Activated CD4-positive, alpha-beta T cell treated with anti-CD3 and anti-CD28 coated beads, Interleukin-2, amount 50 U/mL, for 24 hours (primary cell): ENCODE measurements at places on chromosomes 12 and 14.

DNA sequence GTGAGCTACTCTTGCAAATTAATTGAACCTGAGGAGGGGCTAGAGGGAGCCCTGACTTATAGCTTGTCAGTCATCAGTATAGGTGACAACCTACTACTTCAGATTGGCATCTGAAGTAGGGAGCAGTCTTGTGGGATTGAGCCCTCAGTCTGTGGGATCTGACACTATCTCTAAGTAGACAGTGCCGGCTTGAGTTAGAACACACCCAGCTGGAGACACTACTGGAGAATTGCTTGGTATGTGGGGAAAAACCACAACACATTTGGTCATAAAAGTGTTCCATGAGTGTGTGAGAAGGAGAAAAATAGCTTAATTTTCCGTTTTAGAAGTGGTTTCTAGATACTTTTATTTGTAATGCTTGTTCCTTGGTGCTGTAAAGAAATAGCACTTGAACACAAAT is 30.5 kb upstream of the DDHD1 start:
- no peak for DNase-seq

- no peak for DNase-seq
Observed at GRCh38 chr14:32054536-32054935, 22.6 kb upstream of the ARHGAP5 start.

- no peak for DNase-seq
Observed at GRCh38 chr14:101491841-101492240, 69.5 kb upstream of the DIO3 start.

- no peak for DNase-seq
Observed at GRCh38 chr12:94114166-94114565, 34.2 kb upstream of the PLXNC1 start.

- DNase-seq: no peak
Observed at GRCh38 chr12:100372853-100373640, 16.2 kb downstream of the SLC17A8 start.

DNA sequence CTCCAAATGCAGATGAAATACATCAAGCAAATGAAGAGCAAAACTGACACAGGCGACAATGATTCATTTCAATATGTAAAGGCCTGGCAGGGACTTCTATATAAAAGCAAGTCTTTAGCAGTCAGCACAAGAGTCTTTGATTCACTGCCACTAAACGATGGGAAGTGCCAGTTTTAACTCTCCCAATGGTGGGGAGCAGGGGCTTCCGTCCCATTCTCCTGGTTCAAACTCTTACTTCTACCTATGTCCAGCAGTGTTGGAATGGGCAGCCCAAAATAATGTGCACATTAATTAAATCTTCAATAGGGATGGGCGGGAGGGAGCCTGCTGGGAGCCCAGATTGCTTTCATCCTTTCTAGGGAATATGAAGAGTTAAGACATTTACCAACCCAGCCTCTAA is 97.5 kb upstream of the MDM1 start:
- no peak for DNase-seq

- DNase-seq: no peak
Observed at GRCh38 chr12:126419131-126419530, 1353.9 kb downstream of the AACS start.

DNA sequence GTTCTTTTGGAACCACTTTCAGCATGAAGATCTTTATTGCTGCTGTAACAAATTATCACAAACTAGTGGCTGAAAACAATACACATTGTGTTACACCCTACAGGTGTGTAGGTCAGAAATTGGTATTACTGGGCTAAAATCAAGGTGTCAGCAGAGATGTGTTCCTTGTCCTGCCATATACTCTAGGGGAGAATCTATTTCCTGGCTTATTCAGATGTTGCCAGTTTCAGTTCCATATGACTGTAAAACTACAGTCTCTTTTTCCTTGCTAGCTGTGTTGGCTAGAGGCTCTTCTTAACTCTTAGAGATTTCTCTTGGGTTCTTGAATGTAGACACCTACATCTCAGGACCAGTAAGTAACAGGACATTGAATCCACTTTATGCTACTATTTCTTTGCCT is 215.6 kb upstream of the PPFIA2 start:
- DNase-seq: no peak

DNA sequence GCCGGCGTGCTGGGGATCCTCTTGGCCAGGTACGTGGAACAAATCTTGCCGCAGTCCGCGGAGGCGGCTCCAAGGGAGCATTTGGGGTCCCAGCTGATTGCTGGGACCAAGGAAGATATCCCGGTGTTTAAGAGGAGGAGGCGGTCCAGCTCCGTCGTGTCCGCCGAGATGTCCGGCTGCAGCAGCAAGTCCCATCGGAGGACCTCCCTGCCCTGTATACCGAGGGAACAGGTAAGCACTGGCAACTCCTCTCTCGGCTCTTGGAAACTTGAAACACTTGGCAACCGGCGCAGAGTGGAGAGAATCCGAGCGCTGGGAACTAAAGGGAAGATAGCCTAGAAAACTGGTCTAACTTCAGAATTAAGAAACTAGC is 1.7 kb downstream of the PDE3A start:
- no peak for DNase-seq

DNA sequence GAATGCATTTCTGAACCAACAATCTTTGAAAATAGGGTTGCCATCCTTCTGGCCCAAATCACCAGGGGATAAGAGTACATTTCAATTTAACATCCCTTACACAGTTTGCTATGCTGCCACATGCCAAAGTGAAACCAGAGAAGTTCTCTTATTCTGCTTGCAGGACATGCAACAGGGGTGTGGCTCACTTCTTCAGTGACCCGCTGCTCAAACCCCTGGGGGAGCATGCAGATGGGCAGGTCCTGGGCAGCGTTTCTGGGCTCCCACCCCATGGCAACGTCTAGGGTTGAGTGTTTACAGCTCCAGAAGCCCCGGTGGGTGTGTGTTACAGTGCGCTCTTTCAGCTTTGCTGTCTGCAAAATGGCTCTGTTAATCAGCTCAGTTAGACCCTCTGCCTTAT is 1306.3 kb upstream of the TMEM132C start:
- DNase-seq: no peak
